ENCODE measurements at places on chromosomes 6 and 20.
A peak's percentile ranks its signal among the peaks of the same experiment; 100 is the strongest.

- DNase-seq, result no peak
Observed at GRCh38 chr20:24633521-24633920, 164.1 kb downstream of the SYNDIG1 start.

- no peak for DNase-seq
Observed at GRCh38 chr20:10379761-10380160, 54.3 kb downstream of the MKKS start.

DNA sequence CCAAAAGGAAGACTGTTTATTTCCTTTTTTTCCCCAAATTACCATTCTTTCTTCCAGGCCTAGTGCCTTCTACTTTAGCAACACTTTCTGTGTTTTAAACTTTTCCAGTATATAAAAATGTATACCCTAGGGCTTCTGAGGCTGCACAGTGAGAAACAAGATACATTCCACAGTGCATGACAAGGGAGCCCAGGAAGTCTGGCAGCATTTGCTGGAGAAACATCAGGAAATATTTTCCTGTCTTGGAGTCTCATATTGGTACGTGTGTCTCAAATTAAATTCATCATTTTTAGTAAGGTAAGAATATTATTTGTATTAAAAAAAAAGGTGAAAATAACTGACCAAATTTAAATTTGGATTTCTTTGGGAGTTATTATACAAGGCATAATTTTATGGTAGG is 662.6 kb downstream of the RFPL4B start:
- DNase-seq, result no peak

DNA sequence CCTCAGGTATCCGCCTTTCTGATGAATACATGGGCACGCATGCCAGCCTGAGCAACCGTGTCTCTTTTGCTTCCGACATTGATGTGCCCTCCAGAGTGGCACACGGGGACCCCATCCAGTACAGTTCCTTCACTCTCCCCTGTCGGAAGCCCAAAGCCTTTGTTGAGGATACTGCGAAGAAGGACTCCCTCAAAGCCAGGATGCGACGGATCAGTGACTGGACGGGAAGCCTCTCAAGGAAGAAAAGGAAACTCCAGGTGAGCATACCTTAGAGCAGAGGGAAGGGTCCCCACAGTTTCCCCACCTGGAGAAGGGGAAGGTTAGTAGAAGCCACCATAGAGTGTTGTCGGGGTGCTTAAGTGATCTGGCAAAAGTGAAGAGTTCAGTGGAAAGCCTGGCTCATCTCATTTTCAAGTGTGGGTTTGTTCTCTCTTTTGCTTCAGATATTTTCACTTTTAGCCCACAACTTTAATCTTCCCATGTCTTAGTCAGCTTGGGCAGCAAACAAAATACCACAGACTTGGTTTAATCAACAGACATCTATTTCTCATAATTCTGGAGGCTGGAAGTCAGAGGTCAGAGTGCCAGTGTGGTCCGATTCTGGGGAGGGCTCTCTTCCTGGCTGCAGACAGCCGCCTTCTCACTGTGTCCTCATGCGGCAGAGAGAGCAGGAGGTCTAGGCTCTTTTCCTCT is 133.5 kb upstream of the CLDN20 start:
- DNase-seq, result peak; percentile 53

DNA sequence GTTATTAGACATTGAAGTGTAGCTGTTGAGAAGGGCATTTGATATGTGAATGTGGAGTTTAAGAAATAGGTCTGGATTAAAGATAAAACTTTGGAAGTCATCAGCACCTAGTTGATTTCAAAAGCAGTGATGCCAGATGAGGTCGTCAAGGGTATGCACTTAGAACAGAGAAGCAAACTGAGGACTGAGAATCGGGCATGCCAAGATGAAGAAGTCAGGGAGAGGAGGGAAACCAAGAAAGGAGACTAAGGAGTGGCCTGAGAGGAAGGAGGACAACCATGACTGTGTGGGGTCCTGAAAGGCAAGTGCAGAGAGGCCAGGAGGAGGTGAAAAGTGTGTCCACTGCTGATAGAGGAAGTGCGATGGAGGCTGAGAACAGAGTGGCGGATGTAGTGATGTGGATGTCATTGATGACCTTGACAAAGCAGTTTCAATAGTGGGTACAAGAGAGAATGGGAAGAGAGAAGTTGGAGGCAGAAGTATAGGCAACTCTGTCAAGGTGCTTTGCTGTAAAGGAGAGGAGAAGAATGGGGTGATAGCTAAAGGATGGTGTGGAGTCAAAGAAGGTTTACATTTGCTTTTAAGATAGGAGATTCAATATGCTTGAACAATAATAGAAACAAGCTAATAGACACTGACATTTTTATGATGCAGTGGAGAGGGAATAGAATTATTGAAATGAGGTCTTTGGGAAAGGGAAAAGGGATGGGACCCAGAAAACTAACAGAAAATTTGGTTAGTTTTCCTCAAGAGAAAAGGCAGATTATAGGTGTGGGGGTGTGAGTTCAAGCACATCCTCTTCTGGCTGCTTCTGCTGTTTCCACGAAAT is 139.7 kb upstream of the TMEM170B start:
- DNase-seq, result no peak

DNA sequence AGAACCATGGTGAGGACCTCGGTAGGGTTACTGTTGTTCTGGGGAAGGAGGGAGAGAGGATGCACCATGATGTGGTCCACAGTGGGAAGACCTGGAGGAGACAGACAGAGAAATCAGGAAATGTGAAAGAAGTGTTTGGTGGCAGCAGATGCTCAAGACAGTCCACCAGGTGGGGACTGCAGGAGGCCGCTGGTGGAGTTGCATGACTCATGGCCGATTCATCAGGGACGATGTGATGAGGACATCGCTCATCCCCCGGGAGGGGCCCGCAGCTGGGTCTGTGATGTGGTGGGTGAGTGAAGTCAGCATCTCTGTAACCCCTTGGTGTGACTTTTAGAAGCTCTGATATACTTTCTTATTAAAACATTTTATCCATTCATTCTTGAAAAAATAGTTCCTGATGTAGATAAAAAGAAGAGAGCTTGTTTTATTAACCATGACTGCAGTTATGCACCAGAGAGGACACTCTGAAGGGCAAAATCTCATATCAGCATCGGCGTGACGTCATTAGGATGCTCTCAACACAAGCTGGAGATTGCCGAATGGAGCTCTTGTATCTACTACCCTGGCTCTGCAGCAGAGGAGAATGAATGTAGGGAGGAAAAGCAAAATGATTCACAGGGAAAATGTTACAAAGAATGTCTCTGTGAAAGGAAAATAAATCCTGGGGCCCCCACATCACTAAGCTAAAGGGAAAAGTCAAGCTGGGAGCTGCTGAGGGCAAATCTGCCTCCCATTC is 71.2 kb downstream of the RAMACL start:
- DNase-seq, result peak; percentile 28

- no peak for DNase-seq
Observed at GRCh38 chr6:17656644-17657043, 50.1 kb downstream of the NUP153 start.

- DNase-seq, result peak; percentile 39
Observed at GRCh38 chr6:12150812-12151432, 138.8 kb downstream of the HIVEP1 start.

DNA sequence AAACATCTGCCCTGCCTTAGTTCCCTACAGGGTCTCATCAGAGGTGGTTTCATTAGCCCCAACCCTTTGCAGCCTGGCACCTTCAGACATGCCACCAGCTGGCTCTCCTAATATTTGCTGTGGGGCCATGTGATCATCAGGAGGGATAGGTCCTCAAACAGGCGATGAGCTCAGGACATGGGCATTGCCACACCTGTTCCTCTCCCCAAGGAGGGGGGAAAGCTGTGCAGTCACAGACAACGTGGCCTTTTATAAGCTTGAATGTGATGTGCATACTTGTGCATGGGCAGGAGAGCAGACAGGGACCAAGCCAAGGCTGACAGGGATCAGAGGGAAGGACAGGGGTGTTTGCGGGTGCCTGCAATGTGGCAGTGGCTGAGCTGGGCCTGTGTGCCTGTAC is 78.8 kb upstream of the ZNFX1 start:
- DNase-seq, result no peak

DNA sequence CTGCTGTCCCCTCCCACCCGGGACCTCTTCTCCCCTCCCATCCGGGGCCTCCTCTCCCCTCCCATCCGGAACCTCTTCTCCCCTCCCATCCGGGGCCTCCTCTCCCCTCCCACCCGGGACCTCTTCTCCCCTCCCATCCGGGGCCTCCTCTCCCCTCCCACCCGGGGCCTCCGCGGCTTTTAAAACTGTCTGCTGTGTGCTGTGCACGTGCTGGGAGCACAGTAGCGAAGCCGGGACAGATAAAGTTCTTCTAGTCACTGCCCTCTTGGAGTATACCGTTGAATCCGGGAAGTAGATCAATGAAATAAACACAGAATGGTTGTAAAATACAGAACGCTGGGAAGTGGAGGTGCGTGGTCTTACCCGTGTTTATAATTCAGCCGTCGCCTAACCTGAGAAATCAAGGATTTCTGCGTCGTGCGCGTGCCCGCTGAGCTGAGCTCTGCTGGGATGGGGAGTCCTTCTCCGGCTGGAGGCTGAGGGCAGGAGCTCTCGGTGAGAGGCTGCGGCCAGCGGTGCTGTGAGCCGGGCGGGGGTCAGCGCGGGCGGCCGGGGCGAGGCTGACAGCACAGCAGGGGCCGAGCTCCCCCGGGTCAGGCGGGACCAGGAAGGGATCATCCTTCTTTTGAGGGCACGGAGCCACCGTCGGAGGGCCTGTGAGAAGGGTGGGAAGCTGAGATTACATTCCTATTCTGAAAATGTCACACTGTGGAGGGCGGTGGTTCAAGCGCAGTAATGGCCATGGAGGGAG is 19.6 kb upstream of the KIF25 start:
- no peak for DNase-seq

- no peak for DNase-seq
Observed at GRCh38 chr6:34249469-34250261, 859 bp upstream of the SMIM29 start.

GRCh38 chr6:112033791-112034615 is 19.9 kb upstream of the CCN6 start:
- DNase-seq, result no peak

- DNase-seq, result no peak
Observed at GRCh38 chr20:22901164-22901563, 133.9 kb upstream of the SSTR4 start.

DNA sequence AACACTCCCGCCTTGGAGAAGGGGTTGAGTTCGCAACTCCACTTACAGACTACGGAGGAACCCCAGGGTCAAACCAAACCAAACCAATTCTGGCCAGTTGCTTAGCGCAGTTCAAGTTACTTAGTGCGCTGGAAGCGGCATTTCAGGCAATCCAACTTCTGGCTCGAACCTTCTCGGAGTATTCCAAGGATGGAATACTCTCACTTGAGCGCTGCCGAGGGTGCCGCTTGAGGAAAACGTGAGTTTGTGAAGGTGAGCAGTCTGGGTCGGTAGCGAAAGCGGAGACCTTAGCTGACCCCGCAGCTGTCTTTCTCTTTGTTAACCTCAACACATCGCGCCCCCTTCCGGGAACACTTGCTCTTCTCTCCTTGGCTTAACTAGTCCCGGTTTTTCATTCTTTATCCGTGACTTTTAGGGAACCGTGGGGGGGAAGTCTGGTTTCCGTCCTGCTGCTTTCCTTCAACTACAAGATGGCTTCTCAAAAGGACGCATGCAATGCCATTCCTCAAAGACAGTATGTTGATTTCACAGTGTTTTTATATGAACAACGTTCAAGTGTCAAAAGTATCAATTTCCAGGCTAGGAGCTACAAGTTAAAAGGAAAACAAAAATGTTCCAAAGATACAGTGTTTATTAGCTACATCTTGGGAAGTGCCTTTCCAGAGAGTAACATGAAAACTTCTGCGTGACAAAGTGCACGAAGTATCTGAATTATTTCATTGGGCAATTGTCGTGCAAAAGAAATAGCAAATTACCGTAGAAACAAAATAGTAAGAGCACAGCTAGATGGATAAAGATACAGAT is 741 bp upstream of the PNISR start:
- peak; percentile 75 for DNase-seq

DNA sequence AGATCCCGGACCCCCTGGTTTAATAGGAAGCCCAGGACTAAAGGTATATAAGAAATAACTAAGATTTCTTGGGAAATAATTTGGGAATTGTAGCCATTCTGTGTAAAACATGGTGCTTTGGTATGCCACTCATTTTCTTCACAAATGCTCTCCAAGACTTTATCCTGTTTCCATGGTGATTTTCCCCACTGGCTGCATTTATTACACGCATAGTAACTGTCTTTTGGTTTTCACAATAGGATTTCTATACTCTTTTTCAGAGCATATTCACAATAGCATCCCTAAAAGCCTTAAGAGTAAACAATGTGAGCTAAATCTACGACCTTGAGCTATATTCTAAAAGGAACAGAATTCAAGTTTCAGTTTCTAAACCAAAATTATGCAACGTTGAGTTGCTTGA is 160.8 kb downstream of the COL9A1 start:
- no peak for DNase-seq

DNA sequence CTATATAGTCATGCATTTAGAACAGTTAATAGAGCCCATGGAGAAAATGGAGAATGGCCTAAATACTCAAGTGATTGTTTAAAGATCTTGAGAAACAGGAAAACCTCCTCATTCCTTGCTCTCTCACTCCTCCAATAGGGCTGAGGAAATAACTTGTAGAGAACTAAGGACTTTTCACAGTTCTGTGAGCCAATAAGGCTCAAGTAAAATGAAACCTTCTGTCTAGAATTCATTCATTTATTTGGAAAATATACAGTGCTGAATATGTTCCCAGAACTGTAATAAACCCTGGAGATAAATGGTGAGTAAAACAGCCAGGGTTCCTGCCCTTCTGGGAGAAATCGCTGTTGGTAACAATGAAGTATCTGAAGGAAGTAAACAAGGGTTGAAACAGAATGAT is 35.3 kb downstream of the ELOVL2 start:
- no peak for DNase-seq

DNA sequence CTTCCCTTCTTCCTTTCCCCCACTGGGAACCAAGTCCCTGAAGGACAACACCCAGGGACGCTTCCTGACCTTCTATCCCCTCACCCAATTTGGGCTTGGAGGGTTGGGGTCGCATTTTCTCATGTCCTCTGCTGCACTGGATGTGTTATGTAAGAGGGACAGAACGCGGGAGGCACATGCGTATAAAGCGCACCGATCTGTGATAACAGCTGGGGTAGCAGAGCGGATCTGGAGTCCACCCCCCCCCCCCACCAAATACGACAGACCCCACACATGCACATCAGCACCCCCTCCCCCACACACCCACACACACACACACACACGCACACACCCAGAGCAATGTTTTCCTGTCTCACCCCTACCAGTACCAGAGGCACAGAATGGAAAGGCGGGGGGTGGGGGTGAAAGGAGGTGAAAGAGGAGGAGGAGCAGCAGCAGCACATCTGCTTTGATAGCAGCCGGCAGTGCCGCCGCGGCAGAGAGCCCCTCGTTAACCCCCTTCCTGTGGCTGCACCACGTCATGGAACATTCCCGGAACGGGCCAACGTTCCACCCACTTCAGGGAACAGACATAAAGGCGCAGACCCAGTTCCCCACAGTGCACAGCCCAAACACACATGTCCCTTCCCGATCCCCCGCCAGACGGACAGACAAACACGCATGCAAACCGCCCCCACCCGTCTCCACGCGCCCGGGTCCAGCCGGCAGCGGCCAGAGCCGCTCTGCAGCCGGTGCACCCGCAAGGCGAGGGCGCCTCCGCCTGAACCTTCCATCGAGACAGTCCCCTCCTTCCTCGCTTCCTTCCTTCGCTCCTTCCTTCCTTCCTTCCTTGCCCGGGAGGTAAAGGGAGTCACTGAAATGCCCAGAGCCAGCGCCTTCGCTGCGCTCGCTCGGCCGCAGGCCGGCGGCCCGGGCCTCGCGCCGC is 590 bp downstream of the HIVEP2 start:
- DNase-seq, result peak; percentile 94

All from activated CD4-positive, alpha-beta T cell treated with anti-CD3 and anti-CD28 coated beads, Interleukin-10, Interleukin-2, amounts not matched to agents 100 ng/mL and 50 ng/mL, durations not matched to agents 16 hours and 8 hours (primary cell).